ENCODE measurements at places on chromosomes 4 and X.
A peak's percentile ranks its signal among the peaks of the same experiment; 100 is the strongest.

- no peak overlapping the region for H3K27ac ChIP-seq
- no peaks in the 10 kb centered on the region for H3K4me1 ChIP-seq
- H3K4me3 ChIP-seq, result no peak overlapping the region
- no peak for DNase-seq
- no peaks in the 10 kb centered on the region for H3K36me3 ChIP-seq
Measured at GRCh38 chrX:38220024-38220414, 652 bp downstream of the SRPX start.

DNA sequence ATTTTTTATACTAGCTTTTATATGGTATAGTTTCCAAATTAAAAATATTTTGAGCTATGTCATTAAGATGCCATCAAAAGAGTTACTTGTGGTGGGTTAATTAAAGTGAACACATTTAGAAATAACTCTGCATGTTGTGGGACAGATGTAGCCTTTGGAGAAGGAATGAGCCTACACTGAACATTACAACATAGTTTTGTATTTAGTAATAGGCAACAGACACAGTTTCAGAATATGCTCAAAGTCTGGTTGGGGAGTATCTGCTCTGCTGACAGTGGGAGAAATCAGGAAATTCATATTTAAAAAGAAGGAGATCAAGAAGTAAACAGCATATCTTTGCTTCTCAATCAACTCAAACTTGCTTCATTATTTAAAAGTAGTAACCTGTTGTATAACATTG is 23.7 kb downstream of the EMCN start:
- no peaks in the 10 kb centered on the region for H3K4me1 ChIP-seq
- DNase-seq, result no peak
- H3K36me3 ChIP-seq, result no peaks in the 10 kb centered on the region
- H3K4me3 ChIP-seq, result no peak overlapping the region
- no peak overlapping the region for H3K27ac ChIP-seq
- H3K27me3 ChIP-seq, result peaks cover 9% of the 10 kb centered on the region

DNA sequence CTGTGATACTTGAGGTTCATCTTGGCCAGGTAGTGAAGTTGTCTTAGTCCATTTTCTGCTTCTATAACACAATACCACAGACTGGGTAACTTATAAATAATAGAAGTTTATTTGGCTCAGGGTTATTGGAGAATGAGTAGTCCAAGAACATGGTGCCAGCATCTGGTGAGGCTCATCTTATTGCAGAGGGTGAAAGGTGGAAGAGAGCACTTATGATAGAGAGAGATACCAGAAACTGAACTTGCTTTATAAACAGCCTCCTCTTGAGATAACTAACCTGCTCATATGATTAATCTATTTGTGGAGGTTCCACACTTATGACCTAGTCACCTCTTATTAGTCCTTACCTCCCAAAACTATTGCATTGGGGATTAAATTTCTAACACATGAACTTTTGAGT is 1.6 kb downstream of the C4orf51 start:
- H3K27ac ChIP-seq, result no peak overlapping the region
- peaks cover 1% of the 10 kb centered on the region for H3K36me3 ChIP-seq
- no peak overlapping the region for H3K4me3 ChIP-seq
- H3K27me3 ChIP-seq, result peaks cover 52% of the 10 kb centered on the region
- H3K4me1 ChIP-seq, result no peaks in the 10 kb centered on the region

GRCh38 chr4:48262926-48263325 is 6.7 kb downstream of the TEC start:
- no peak overlapping the region for H3K27ac ChIP-seq
- peaks cover 3% of the 10 kb centered on the region for H3K36me3 ChIP-seq
- peaks cover 35% of the 10 kb centered on the region for H3K27me3 ChIP-seq
- H3K4me3 ChIP-seq, result no peak overlapping the region
- no peaks in the 10 kb centered on the region for H3K4me1 ChIP-seq

GRCh38 chrX:20461576-20461975 is 194.9 kb upstream of the RPS6KA3 start:
- no peak overlapping the region for H3K27ac ChIP-seq
- H3K4me1 ChIP-seq, result peaks cover 18% of the 10 kb centered on the region
- no peak for DNase-seq
- H3K27me3 ChIP-seq, result no peaks in the 10 kb centered on the region

GRCh38 chrX:86171366-86171765 is 23.1 kb downstream of the DACH2 start:
- DNase-seq, result no peak
- H3K27me3 ChIP-seq, result no peaks in the 10 kb centered on the region
- H3K4me3 ChIP-seq, result no peak overlapping the region

DNA sequence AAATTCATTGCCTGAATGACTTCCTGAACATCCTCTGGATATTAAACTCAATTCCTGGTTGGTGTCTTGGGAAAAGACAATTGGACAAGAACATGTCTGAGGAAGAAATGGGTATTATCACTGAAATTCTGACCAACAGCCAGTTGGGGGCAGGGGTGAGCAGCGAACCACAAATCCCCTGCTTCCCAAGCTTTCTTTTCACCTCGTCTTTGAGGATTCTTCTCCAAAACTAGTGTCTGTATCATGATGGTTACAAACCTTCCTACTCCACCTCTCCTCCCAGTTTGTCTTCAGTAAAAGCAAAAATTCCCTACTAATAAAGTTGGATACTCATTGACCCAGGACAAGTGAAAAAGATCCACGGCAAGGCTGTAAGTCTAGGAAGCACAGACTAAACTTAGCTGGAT is 48.3 kb upstream of the WDR1 start:
- no peaks in the 10 kb centered on the region for H3K36me3 ChIP-seq
- DNase-seq, result no peak
- H3K27ac ChIP-seq, result no peak overlapping the region

DNA sequence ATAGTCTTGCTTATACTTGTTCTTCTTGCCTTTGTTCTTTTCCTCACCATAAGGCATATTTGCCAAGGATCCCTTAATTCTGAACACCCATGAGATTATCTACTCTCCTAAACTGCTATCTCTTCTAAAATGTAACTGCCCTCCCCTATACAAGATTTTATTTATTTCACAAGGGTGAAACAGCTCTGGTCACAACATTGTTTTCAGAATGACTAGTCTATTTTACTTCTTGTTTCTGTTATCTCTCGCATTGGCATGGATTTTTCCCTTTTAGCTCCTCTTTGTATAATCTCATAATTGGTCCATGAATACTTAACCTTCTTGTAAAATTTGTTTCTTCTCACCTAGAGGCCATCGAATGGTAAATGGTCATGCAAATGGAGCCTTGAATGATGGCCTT is 17.2 kb upstream of the COL25A1 start:
- no peak for DNase-seq
- H3K27me3 ChIP-seq, result peaks cover 35% of the 10 kb centered on the region
- H3K4me1 ChIP-seq, result no peaks in the 10 kb centered on the region

DNA sequence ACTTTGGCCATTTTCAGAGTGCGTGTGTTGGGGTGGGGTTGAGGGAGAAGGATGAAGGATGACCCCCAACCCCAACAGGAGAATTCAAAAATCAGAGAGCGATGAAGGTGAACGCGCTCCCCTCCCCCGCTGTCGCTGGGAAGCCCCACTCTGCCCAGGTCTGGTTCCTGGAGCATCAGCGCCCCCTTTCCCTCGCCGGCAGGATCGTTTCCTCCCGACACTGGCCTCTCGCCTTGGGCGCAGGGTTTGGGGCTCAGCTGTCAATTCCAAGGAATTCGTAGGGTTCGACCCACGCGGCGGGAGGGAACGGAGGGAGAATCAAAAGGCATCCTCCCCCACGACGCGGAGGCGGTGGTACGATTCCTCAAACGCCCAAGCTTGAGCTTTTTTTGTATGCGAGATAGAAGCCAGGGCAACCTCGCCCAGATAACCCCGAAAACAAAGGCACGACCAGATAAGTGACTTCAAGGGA is 1.0 kb upstream of the PDGFRA start:
- H3K36me3 ChIP-seq, result peaks cover 5% of the 10 kb centered on the region
- peaks cover 93% of the 10 kb centered on the region for H3K27me3 ChIP-seq
- H3K4me1 ChIP-seq, result peaks cover 18% of the 10 kb centered on the region
- DNase-seq, result no peak
- H3K4me3 ChIP-seq, result no peak overlapping the region
- no peak overlapping the region for H3K27ac ChIP-seq

DNA sequence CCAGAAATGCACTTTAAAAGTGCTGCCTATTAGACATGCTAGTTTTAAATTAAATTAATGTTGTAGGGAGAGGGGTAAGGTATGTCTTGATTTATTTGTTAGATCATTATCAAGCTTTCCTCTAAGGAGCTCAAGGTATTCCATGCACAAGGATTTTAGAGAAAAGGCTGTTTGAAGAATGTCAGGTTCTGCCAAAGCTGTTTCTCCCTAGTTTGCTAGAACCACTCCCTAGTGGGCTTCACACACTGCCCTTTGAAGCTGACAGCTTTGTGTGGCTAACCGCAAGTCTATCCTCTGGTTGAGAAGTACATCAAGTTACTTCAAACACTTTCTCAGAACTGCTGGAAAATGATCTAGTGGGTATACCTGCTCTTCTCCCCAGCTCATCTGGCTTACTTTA is 32.3 kb downstream of the RASL11B start:
- no peak overlapping the region for H3K27ac ChIP-seq
- no peaks in the 10 kb centered on the region for H3K4me1 ChIP-seq
- no peaks in the 10 kb centered on the region for H3K27me3 ChIP-seq
- H3K36me3 ChIP-seq, result no peaks in the 10 kb centered on the region

DNA sequence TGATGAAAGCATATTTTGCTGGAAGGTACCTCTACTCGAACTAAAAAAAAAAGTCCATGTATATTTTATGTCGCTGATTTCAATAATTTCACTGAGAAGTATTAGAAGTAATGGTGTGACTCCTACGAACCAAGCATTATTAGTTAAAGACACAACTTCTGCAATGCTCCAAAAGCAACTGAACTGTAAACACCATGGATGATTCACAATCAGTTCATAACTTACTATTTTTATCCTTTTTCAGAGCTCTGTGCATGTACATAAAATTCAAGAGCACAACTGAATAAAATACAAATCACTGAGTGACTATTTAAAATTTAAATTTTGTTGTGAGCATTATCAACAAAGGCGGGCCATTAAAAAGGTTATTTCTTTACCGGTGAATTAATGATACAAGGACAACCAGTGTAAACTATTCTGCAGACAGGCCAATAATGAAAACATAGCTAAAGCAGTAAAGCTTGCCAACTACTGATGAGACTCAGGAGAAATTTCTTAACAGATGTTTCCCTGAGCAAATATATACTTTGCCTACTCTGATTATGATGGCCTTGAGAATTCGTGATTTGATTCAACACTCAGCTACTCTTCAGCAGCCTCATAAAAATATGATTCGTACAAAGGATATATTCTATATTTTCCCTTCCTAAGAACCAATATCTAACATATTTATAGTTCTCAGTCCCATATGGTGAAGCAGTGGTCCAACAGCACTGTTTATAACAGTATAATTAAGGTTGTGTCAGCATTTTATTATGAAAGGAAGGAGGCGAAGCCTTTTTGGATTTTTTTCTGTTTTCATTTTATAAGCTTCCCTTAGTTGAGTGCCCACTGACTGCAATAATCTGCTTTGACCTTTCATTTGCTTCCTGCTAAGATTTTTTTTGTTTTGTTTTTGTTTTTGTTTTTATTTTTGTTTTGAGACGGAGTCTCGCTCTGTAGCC is 62.8 kb upstream of the NEIL3 start:
- H3K27me3 ChIP-seq, result peaks cover 30% of the 10 kb centered on the region
- H3K4me1 ChIP-seq, result peaks cover 14% of the 10 kb centered on the region
- no peak overlapping the region for H3K4me3 ChIP-seq
- no peak for DNase-seq
- no peaks in the 10 kb centered on the region for H3K36me3 ChIP-seq

DNA sequence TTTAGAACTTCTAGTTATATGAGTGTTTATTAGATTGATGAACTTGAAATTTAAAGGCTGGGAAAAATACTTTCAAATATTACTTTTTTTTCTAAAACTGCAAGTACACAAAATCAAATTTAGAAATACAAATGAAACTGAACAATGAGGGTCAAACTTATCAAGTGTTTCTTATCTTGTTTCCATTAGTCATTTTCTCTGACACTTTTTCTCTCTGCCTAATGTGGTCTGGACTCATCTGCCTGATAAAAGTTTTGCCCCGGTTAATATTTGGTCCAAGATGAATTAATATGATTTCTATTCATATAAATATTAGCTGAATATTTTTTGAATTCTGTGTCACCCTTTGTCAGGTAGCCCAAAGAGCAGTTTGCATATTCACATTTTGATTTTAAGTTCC is 8.7 kb upstream of the HPGDS start:
- H3K4me1 ChIP-seq, result no peaks in the 10 kb centered on the region
- DNase-seq, result no peak
- no peaks in the 10 kb centered on the region for H3K36me3 ChIP-seq
- no peak overlapping the region for H3K27ac ChIP-seq

GRCh38 chr4:116952530-116953136 is 132.7 kb downstream of the TRAM1L1 start:
- H3K36me3 ChIP-seq, result no peaks in the 10 kb centered on the region
- H3K27me3 ChIP-seq, result no peaks in the 10 kb centered on the region
- DNase-seq, result no peak
- no peak overlapping the region for H3K27ac ChIP-seq

DNA sequence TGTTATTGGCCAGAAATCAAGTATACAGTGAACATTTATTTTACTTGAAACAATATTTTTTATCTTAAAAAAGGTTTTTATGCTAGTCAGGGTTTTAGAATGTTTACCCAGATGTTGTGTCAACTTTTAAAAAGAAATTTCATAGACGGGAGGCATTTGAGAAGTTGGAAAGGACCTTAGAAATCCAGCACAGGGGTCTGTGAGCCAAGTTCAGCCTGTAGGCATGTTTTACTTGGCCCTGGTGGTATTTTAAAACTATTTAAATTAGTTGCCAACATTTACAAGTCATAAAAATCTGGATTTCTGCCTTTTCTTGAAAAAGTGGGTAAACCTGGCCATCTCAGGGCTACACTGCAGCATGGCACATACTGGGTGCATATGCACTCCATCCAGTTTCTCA is 25.5 kb upstream of the FHL1 start:
- H3K36me3 ChIP-seq, result peaks cover 3% of the 10 kb centered on the region
- no peak for DNase-seq
- no peaks in the 10 kb centered on the region for H3K4me1 ChIP-seq

- peaks cover 13% of the 10 kb centered on the region for H3K36me3 ChIP-seq
- peaks cover 11% of the 10 kb centered on the region for H3K4me1 ChIP-seq
- no peak overlapping the region for H3K27ac ChIP-seq
- H3K27me3 ChIP-seq, result no peaks in the 10 kb centered on the region
- H3K4me3 ChIP-seq, result no peak overlapping the region
Measured at GRCh38 chr4:8473198-8473919, 32.8 kb downstream of the TRMT44 start.

- peak; percentile 71 for DNase-seq
- H3K4me3 ChIP-seq, result peak within 1 kb of the TSS; percentile 85
- H3K27me3 ChIP-seq, result no peaks in the 10 kb centered on the region
- H3K27ac ChIP-seq, result peak within 1 kb of the TSS; percentile 89
- peaks cover 13% of the 10 kb centered on the region for H3K36me3 ChIP-seq
Measured at GRCh38 chr4:15963001-15963451, at the start of gene FGFBP2. Gene FGFBP2, minus strand, starts transcription at chr4:15963175. Its CDS starts 46 bp downstream, at chr4:15963129.

GRCh38 chr4:9893329-9894108 is 112.1 kb downstream of the DRD5 start:
- no peak for DNase-seq
- peaks cover 31% of the 10 kb centered on the region for H3K27me3 ChIP-seq

DNA sequence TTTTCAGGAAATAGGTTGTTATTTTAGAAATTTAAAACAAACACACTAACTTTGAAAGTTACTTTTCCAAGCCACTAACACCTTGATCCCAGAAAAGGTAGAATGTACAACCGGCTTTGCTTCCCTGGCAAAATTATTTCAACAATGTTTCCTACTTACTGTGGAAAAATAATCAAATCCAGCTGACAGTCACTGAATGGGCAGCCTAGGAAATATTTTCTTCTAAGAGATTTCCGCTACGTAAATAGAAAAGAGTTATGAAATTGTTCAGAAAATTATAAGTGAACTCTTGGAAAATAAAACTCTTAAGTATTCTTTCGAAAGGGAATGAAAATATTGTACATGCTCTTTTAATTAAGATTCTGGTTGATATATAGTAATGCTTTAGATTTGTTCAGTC is 195.7 kb downstream of the GASK1B start:
- no peak overlapping the region for H3K4me3 ChIP-seq
- DNase-seq, result no peak
- H3K27ac ChIP-seq, result no peak overlapping the region
